ENCODE measurements at places on chromosomes 5 and 9.

GRCh38 chr5:147898875-147899401, 7.4 kb downstream of the C5orf46 start:
- no peak for DNase-seq

DNA sequence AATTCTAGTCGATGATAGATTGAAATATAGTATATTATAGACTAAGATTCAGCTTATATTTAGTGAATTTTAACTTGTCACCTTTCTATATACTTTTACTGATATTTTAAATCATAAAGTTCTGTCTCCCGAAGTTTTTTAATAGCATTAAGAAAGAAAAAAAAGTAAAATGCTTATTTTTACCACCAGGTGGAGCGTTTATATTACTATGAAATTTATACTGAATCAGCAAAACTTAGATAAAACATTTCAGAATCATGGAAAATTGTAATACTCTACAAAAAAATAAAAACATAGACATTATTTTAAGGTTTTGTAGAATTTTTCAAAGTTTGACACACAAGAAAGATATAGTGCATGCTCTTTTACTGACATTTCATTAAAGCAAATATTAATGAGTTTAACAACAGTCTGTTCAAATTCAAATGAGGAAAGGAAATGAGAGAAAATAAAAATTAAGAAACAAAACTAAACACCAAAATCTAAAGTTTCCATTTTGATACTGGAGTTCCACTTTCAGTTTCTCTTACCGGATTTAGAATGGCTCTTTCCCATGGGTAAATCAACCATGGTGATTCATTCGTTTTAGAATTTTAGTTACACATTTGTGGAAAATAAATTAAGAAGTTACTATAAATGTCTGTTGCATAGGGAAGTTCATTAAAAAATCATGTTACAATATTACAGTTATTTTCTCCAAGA, 1035.3 kb downstream of the CDH12 start:
- DNase-seq, result no peak

DNA sequence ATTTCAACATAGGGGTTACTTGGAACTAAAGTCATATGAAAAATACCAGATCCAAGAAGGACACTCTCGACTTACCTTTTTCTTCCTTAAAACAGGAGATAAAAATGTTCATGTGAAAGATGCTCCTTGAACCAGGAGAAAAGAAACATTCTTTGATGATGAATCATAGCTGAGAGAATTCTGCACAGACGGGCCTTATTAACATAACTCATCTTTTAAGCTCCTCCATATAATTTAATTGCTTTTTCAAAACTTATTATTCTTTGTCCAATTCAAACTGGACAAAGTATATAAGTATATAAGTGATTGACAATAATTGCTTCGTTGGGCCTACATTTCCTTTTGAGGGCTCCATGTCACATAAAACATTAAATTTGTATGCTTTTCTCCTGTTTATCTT, 945.2 kb upstream of the C9orf72 start:
- no peak for DNase-seq

DNA sequence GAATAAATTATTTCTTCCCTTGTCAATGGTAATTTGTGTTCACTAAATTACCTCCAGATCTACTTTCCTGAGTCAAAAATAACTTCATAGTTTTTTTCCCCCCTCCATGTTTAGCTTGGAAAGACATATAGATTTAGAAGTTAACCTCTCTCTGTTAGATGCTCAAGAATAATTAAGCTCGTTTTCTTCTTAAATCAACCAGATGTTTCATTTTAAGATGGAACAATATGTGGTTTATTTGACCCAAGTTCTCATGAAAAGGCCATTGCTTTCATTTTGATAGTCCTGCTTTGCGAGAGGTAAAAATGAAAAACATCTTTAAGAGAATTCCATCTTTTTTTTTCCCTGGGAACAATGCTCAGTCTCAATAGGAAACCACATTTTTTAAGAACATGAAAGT, 27.7 kb upstream of the GAS1 start:
- no peak for DNase-seq

DNA sequence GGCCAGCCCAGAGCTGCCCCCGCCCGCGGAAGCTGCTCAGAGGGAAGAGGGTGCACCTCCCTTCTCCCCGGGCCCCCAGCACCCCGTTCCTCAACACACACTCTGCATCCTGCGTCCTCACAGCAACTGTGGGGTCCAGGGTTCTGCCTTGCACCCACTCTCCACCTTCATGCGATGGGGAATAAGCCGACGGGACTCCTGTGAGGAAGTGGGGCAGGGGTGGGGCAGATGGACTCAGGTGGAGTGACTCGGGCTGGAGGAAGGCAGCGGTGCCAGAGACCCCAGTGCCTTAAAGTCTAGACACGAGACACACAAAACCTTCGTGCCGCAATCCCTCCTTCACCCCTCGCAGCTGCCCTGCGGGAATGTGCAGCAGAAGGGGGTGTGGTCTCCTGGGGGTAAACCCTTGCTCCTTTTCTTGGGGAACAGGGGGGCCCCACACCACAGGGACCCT, 8.6 kb downstream of the BRD3 start:
- peak; percentile 70 for DNase-seq

DNA sequence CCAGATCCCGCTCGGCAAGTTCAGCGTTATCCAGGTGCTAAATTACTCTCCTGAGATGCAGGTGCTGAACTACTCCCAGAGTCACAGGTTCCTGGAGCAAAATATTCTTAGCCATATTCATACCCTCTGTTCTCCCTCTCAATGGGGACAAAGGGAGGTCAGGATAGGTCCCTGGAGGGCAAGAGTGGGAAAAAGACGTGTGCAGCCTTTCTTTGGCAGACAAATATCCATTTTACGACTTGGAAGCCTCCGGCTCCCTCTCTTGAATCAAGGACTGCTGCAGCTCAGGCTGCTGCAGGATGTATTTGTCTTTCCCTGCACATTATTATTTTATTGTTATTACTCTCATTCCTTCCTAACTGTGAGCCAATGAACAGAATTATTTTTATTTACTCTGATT, 590.2 kb downstream of the NR2F1-AS1 start:
- DNase-seq, result no peak

DNA sequence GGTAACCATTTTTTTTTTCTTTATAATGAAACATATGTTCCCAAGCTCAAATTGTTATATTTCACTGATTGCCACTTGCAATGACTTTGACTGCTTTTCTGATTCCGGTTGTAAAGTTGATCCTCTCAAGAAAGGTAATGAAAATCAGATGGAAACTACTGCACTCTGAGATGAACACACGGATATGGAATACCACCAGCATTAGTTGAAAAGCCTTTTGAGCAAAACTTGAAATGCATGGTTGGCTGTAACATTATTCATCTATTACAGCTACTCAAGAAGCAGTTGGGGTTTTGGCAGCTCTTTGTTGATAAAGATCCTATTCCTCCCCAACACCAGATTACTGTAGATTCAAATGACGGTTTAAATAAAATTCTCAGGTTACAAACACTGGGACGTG, 591.6 kb upstream of the DMAC1 start:
- no peak for DNase-seq

DNA sequence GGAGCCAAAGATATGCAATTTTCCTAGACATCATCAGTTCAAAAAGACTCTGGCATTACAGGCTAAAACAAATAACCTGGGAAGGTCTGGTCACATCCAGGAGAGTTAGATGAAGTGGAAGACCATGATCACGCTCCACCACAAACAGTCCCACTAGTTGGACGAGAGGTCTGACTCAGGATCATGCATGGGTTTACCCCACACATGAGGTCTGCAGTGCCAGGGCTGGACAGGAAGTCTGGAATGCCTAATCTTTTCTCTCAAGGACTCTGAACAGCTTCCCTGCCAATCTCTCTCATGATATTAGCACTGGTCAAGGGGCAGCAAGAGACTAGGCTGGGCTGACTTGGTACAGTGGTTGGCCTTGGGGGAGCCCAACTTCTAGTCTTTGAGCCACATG, 7.1 kb downstream of the PRUNE2 start:
- no peak for DNase-seq

GRCh38 chr5:101942321-101942882, 353.7 kb downstream of the SLCO4C1 start:
- no peak for DNase-seq

DNA sequence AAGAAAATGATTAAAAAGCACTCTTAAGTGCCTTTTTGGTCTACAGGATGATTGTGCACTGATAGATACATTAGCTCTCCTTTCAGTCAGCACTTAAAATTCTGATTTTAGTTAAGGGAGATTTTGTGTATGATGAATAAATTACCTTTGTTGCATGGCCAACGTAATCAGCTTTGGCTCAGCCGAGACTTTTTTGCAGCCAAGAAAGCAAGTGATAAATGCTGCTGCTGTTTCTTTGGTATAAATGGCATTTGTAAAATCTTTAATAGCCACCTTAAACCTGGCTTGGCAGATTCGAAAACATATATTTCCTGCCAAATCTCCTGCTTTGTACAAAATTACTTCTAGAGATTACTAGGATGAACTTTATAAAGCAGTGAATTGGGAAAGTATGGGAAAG, 147.7 kb downstream of the DCP2 start:
- DNase-seq, result no peak

DNA sequence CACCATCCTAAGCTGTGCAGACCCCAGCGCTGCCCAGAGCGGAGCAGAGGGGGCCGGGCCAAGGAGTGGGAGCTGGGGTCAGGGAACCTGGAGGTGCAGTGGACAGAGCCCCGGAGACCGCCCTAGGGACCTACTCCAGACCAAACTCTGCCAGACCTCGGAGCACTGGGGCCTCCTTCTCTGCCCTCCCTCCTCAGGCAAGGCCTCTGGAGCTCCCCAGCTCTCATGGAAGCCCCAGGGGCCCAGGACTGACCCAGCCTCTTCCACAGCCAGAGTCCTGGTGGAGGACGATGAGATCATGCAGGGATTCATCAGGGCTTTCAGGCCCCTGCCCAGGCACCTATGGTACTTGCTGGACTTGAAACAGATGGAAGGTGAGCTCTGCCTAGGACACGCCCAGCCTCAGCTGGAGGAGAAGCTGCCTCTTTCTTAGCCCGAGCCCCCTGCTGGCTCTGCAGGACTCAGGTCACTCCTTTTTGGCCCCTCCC, 3.6 kb downstream of the PAEP start:
- DNase-seq, result peak; percentile 68

GRCh38 chr9:104073098-104073769, 20.9 kb upstream of the SMC2 start:
- no peak for DNase-seq

GRCh38 chr5:139636975-139637408, 11.2 kb upstream of the CXXC5 start:
- no peak for DNase-seq

DNA sequence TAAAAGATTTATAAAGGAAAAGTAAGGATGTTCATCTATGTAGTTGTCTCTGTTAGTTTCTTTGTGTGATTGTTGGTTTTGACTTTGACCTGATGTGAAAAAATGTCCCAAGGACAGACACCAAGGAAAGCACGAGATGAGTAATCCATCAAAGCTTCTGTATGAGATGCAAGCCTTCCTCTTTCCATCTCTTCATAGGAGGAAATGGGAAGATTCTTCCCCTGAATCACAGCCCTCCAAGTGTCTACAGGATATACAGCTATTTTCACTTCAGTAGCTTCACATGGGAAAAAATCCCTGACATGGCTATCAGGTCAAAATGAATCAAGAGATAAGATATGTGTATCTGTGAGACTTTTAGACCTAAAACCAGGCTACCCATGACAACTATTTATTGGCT, 29.0 kb upstream of the CEMIP2 start:
- no peak for DNase-seq

DNA sequence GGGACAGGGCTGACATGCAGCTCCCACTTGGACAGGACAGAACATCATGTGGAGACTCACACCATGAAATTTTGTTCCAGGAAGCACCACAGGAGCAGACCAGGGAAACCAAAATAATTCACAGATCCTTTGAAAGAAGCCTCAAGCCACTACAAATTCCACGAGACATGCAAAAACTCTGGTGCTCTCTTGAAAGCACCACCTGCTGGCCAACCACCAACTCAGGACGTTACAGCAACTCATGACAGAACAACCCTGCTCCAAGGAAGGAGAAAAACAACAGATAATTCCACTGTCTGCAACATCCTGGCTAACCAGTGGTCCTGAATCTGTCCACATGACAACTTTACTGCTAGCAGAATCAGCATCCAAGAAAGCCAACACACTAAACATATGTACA, 516.0 kb downstream of the SPATA31D1 start:
- no peak for DNase-seq

DNA sequence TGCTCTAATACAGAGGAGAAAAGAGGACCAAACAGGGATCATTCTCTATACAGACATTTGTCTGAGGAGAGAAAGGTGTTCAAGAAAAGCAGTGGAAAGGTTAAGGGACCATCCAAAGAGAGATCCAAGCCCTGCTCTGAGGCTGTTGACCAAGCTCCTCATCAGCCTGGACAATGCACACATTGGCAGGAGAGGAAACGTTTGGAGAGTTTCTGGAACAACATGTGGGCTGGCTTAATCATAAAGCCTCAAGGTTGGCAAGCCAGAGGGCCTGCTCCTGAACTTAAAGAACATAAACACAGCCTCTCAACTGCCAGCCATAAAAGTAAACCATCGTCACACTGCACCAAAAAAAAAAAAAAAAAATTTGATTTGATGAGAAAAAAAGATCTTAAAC, 184.4 kb upstream of the SLC12A2 start:
- DNase-seq, result no peak

- no peak for DNase-seq
These were observed 23.7 kb downstream of the TRAF1 start for GRCh38 chr9:120902569-120903535.

- DNase-seq, result no peak
These were observed 66.5 kb upstream of the TGFBR1 start for GRCh38 chr9:99038484-99038820.

DNA sequence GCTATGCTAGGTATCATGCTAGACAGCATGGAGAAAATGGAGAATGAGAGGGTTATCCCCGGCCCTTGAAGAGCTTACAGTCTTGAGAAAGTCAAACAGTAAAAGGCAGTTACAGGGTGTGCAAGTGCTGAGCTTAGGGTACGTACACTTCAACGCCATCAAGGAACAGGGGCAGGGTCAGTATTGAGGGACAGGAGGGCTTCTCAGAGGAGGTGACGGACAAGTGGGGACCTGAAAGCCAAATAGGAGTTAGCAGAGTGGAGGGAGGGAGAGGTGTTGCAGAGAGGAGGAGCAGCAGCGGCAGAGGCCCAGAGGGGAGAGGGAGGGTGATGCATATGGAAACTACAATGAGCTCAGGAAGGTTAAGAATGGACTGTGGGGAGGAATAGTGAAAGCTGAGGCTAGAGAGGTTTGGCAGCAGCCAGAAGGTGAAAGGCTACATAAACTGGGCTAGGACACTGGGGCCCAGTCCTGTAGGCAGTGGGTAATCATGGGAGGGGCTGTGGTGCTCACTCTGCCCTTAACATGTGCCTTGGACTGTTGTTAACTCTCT, 88.0 kb downstream of the NRG2 start:
- DNase-seq, result no peak
